ENCODE measurements at places on chromosomes 5 and 9.

- no peak for DNase-seq
Measured at GRCh38 chr9:68778635-68779034, 73.6 kb downstream of the PIP5K1B start.

- DNase-seq: no peak
Measured at GRCh38 chr9:137162505-137163364, 7.1 kb downstream of the LRRC26 start.

DNA sequence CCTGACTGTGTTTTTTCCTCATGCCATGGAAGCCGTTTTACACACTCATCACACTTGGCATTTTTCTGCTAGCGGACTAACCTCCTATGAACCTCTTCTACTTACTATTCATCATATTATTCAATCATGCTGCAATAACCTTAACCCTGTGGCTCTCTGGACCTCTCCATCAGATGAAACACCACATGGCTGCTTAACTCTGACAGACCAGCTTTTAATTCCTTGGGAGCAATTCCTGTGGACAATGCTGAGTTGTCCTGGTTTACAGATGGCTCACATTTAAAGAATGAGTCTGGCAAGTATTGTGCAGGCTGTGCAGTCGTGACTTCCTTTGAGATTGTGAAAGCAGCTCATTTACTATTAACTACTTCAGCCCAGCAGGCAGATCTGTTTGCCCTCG lies 9.0 kb downstream of the OR1J1 start:
- DNase-seq: no peak

DNA sequence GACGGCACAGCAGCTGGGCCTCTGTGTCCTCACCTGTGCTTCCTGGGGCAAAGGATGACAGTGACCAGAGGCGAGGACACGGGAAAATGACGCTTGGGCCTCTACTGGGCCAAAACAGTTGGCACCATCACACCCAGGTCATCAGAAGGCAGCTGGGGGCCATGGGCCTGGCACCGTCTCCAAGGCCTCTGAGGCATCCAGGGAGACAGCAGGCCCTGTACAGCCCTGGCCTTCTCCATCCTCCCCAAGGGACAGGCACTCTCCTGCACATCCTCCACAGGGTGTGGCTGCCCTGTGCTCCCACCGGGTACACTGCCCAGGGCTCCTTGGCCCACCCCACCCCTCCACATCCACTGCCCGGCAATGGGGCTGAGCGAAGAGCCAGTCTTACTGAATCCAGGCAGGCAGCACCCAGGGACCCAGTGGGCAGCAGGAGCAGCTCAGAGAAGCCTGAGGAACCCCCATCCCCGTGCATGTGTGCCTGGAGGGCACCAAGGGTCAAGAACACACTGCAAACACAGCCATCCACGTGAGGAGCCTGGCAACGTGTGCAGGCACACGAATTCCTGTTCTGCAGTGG lies 4.0 kb downstream of the LPCAT1 start:
- DNase-seq: no peak

- no peak for DNase-seq
Measured at GRCh38 chr9:120966013-120966369, 39.4 kb upstream of the TRAF1 start.

DNA sequence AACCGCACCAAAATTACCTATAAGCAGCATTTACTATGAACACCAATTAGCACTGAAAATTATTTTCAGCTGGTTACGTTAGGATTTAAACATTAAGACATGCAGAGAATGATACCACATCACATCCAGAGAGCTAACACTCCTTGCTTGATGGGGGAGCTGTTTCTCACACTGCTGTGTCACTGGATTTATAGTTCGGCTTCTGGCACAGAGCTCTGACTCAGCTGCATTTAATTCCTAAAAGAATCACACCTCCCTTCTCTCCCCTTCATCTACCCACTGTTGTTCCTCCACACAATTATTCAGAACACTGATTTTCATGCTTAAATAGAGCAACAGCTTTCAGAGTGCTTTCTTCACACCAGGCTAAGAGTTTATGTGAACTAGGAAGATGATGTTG lies 82.6 kb upstream of the SV2C start:
- DNase-seq: no peak

- no peak for DNase-seq
Measured at GRCh38 chr5:136703706-136704105, 338.4 kb upstream of the TRPC7 start.

- no peak for DNase-seq
Measured at GRCh38 chr9:83473488-83473971, 64.7 kb downstream of the FRMD3 start.

- DNase-seq: no peak
Measured at GRCh38 chr5:83026930-83027687, 50.1 kb downstream of the TMEM167A start.

GRCh38 chr5:144773628-144774027 lies 603.0 kb downstream of the KCTD16 start:
- DNase-seq: no peak

GRCh38 chr9:112582371-112583262 lies 96.0 kb downstream of the KIAA1958 start:
- no peak for DNase-seq

GRCh38 chr5:146851133-146851532 lies 27.4 kb downstream of the PPP2R2B start:
- DNase-seq: no peak

- no peak for DNase-seq
Measured at GRCh38 chr5:2204366-2205184, 321.9 kb upstream of the IRX4 start.

- no peak for DNase-seq
Measured at GRCh38 chr5:158309088-158309807, 450.3 kb upstream of the CLINT1 start.

DNA sequence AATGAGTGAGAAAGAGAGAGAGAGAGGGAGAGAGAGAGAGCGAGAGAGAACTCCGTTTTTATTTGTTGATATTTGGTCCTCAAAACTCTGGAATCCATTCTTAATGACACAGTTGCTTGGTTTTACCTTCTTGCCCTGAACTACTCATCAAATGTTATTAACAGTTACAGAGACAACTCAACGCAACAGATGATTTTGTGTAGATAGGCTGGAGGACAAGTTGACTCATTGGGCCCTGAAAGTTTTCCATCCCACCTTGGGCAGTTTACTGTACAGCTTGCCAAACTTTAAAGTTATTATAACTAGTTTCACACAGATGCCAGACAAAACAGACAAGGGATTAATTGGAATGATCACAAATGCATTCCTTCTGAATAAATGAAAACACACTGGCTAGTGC lies 339.9 kb downstream of the ARL15 start:
- DNase-seq: no peak

DNA sequence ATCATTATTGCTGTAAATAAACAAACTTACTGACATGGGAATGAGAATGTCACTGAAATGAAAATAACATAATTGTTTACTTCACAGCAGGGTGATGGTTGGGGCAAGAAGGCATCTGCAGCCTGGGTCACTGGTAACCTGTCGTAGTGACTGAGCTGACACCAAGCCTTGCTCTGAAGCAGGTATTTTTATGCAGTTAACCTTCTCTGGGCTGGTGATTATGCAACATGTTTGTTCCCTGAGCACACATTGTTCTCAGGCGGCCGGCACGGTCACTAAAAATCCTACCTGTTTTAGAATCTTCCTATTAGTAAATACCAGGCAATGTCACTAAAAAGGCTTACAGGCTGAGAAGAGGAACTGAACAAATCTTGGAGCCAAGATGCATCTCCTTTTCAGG lies 157.7 kb upstream of the NR3C1 start:
- no peak for DNase-seq

GRCh38 chr9:107723015-107723414 lies 233.4 kb upstream of the KLF4 start:
- DNase-seq: no peak

GRCh38 chr5:169989365-169989764 lies 9.1 kb upstream of the INSYN2B start:
- DNase-seq: no peak

DNA sequence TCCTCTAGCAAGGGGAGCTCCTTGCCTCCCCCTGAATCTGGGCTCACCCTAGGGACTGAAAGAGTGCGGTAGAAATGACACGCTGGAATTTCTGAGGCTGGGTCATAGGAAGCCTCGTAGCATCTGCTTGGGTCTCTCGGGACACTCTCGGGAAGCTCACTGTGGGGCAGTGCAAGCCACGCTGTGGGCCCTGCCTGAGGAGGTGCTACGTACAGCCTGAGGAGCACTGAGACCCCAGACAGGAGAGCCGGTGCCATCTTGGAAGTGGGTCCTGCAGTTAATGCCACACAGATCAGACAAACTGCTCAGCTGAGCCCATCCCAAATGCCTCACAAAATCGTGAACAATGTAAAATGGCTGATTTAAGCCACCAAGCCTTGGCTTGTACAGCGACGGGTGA lies 1.8 kb downstream of the MRPL36 start:
- no peak for DNase-seq

GRCh38 chr5:89342106-89342876 lies 459.3 kb upstream of the MEF2C start:
- no peak for DNase-seq

GRCh38 chr9:110591526-110591925 lies 12.0 kb upstream of the SVEP1 start:
- DNase-seq: no peak

- DNase-seq: no peak
Measured at GRCh38 chr5:148558892-148559291, 95.4 kb downstream of the HTR4 start.

GRCh38 chr5:158722940-158723339 lies 376.8 kb downstream of the EBF1 start:
- DNase-seq: no peak

DNA sequence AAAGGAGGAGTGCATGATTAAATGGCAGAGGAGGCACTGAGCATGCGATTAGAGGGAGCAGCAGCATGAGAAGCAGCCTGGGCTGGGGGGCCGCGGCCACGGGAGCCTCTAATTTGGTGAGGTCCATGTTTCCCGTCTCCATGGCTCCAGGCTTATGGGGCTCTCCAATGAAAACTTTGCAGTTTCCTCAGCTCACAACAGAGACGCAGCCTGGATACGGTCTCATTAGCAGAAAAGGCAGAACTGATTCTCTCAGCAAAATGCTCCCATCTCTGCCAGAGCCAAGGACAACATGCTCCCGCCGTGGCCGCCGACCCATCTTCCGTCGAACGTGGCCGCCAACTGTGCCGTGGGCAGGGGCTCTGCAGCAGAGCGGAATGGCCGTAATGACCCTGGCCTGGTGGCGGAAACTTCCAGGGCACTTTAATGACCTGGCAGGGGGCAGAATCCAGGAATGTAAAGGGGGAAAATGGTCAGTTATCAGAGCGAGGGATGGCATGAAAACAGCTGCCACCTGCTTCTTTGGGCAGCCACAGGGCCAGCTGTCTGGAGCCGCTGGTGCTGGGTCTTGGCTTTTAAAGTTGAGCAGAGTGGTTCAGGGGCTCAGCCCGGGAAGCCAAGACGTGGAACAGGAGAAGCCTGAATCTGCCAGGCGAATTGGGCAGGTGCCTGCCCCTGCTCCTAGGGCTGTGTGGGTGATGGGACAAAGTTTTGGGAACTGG lies 76.5 kb downstream of the COL5A1 start:
- DNase-seq: no peak

DNA sequence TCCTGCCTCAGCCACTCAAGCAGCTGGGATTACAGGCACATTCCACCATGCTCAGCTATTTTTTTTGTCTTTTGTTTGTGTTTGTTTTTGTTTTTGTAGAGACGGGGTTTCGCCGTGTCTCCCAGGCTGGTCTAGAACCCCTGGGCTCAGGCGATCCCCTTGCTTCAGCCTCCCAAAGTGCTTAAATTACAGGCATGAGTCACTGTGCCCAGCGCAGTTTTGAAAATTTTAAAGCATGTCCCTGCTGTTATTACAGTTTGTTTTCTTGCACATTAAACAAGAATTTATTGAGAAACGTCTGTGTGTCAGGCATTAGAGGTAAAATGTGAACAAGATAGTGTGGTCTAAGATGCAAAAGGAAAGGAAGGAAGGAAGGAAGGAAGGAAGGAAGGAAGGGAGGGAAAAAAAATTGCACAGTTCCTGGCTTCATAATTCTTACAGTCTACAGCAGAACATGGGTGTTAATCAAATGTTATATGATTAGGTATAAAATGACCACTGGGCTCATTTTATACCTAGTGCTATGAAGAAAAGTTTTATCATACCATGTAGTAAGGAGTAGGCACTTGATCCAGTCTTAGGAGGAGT lies 205.4 kb downstream of the SNX18 start:
- no peak for DNase-seq

GRCh38 chr5:78483809-78484521 lies 123.5 kb downstream of the SCAMP1 start:
- no peak for DNase-seq

DNA sequence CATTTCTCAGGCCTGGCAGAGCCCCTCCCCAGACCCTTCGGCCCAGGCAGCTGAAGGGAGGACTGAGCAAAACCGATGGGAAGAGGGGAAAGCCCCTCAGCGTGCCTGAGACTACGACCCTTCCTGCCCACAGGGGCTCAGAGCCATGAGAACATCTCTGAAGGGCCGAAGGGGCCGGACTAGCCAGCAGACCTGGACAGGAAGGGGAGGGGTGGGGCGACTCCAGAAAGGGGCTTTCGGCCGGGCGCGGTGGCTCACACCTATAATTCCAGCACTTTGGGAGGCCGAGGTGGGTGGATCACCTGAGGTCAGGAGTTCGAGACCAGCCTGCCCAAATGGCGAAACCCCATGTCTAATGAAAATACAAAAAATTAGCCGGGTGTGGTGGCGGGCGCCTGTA lies 85.8 kb upstream of the PHYKPL start:
- no peak for DNase-seq

GRCh38 chr5:86152988-86153560 lies 464.7 kb upstream of the COX7C start:
- no peak for DNase-seq

GRCh38 chr9:85192750-85193149 lies 523.2 kb downstream of the NTRK2 start:
- no peak for DNase-seq

DNA sequence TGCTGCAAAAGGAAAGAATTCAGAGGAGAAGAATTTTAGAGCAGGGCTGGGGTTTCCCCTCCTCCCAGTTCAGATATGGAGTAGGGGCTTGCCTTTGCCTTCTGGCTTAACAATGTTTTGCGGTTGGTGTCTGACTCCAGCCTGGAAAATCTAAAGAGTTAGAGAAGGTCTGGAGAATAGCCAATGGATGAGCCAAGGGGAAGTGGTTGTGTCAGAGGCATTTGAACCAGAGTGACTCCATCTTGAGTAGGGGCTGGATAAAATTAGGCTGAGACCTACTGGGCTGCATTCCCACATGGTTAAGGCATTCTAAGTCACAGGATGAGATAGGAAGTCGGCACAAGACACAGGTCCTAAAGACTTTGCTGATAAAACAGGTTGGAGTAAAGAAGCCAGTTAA lies 133.7 kb downstream of the DIRAS2 start:
- no peak for DNase-seq

DNA sequence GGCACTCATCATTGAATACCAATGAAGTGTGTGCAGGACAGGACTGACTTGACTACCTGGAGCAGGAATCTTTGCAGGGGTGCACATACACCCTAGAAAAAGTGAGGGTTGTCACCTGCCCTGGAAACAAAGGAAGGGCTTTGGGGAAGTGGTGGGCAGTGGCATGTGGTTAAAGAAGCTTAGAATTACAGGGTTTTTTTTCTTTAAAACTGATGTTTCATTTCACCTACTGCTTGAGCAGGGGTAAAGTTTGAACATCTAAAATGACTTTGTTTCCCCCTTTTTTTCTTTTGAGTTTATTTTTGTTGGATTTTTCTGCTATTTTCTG lies 2.0 kb upstream of the KDM3B start:
- DNase-seq: no peak

GRCh38 chr5:94618029-94618492 lies 343 bp downstream of the KIAA0825 start:
- DNase-seq: peak; percentile 0

Data from stimulated activated CD4-positive, alpha-beta T cell treated with anti-CD3 and anti-CD28 coated beads, Interleukin-2, amount 100 ng/mL, for 4 hours (primary cell).